Stimulated activated CD4-positive, alpha-beta T cell treated with anti-CD3 and anti-CD28 coated beads, Interleukin-2, amount 100 ng/mL, for 48 hours (primary cell): ENCODE measurements at places on chromosomes 12 and 14.

DNA sequence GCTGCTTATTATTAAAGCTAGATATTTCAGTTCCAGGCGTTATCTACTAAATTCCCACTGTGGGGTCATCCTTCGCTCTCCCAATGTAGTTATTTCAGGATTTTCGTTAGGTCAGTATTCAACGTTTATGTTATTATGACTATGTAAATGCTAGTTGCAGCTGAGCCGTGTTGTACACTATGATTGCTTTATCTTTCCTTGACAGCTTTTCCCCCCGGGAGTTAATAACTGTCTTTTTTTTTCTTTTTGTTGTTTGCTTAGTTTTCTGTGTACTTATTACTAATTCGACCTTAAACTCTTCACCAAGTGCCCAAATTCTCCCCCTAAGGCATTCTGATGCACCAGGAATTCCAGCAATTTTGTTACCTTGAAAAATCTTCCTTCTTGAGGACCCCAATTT is 48.5 kb downstream of the SUDS3 start:
- no peak for DNase-seq

- DNase-seq, result no peak
These were observed 12.2 kb downstream of the SDR9C7 start for GRCh38 chr12:56922031-56922430.

- DNase-seq, result no peak
These were observed 226.7 kb downstream of the NPAS3 start for GRCh38 chr14:33165144-33165925.

GRCh38 chr14:74015963-74016362 is 3.1 kb downstream of the ENTPD5 start:
- no peak for DNase-seq

GRCh38 chr14:89027097-89027740 is 202.8 kb downstream of the TTC8 start:
- peak; percentile 51 for DNase-seq

DNA sequence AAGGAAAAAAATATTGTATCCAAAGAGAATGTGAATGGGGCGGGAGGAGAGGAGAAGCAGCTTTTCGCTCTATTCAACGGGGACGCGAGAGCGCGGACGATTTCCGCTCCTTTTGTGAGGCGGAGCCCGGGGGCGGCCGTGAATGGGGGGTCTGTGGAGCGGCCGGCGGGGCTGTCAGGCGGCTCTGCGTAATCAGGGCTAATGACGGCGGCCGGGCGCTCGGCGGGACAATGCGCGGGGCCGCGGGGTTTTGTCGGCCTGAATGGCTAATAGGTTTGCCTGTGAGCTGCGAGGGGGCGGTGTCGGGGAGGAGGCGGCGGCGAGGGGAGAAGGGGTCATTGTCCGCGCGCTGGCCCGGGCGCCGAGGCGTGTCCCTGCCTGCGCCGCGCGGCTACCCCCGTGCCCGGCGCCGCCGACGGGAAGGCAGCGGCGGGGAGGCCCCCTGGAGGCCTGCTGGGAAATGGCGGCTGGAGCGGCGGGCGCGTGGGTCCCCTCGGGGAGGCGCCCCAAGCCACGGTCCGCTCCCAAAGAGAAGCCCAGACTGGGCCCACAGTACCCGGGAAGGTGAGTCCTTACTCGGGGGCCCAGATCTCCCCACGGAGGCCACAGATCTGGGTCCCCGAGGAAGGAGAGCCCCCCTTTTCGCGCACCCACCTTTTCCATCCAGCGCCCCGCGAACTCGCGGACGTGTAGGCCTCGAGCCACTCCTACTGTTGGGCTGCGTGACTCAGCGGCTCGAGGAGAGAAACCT is 6.0 kb downstream of the SIX6 start:
- DNase-seq, result no peak

DNA sequence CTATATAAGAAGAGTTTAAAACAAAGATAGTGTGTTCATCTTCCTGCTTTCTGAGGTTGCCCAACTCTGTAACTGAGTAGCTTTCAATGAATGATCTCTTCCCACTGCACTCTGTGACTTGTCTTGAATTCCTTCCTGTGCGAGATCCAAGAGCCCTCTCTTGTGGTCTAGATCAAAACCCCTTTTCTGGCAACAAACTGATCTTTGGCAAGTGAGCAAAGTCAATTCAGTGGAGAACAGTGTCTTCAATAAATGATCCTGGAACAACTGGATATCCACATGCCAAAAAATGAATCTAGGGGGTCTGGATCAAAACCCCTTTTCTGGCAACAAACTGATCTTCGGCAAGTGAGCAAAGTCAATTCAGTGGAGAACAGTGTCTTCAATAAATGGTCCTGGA is 8.5 kb downstream of the CFAP54 start:
- DNase-seq, result no peak

DNA sequence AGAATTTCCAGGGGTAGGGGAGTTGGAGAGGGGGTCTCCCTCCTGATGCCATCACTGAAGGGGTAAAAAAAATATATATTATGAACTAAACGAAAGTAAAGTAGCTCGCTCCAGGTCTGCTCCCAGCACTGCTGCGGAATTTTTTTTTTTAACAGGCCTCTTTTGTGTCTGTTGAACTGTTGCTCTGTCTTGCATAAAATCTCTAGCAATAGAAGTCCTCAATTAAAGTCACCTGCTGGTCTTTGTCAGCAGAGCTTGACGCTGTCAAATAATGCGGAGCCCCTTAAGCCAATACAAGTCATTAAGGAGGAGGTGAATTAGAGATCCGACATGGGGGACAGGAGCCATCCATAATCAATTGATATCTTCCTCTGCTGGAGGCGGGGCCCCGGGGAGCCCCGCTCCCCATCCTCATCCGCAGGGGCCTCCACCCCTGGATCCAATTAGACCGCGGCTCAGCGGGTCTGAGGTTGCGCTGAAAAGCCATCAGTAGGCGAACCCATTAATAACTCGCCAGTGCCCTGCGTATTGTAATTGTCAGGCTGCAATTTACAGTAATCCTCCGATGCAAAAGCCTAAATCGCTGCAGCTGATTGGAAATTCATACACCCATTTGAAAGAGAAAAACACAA is 85.6 kb downstream of the DICER1 start:
- DNase-seq, result no peak
